Myocyte (in vitro differentiated cells): ENCODE measurements at places on chromosomes 12 and 14. TPM values are rescaled to one million over a fixed set of nuclear protein-coding genes. Genes with fewer than 3 reads are reported as not detected.

Gene FOXA1
- 1.5 and 2.6 TPM in 2 replicates for total RNA-seq

Gene ADSS1
- 11.2 and 20.2 TPM in 2 replicates for total RNA-seq

- no peak for DNase-seq
Observed at GRCh38 chr14:98204139-98204538, 1067.9 kb downstream of the BCL11B start.

- no peak for DNase-seq
Observed at GRCh38 chr14:74898694-74899093, 17.0 kb downstream of the DLST start.

- DNase-seq: no peak
Observed at GRCh38 chr14:99133636-99134515, 138.1 kb downstream of the BCL11B start.

- no peak for DNase-seq
Observed at GRCh38 chr12:91240386-91241095, 57.9 kb upstream of the DCN start.

DNA sequence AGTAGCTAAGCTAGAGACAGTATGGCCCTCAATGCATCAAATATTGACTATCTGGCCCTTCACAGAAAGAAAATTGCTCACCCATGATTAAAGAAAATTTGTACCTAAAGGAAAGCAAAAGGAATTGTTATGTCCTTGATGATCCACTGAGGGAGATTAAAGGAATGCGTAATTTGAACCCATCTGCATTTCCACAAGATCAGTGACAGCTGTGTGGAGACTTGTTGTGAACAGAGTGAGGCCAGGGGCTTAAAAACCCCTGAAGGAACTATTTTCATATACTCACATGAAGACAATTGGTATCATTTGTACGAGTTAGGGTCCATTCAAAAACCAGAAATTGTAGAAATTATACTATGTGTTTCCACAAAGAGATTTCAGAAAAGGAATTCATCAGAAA is 1908.1 kb upstream of the SEL1L start:
- DNase-seq: peak; percentile 45

- peak; percentile 50 for DNase-seq
Observed at GRCh38 chr14:73457041-73457923, 1.1 kb downstream of the NUMB start.

- DNase-seq: no peak
Observed at GRCh38 chr12:94222351-94223084, 74.1 kb downstream of the PLXNC1 start.
